ENCODE measurements at places on chromosomes 3 and 15. TPM values are rescaled to one million over a fixed set of nuclear protein-coding genes. Genes with fewer than 3 reads are reported as not detected.

The C3orf20 gene
- polyA plus RNA-seq, result 0.05 TPM

The RBP2 gene
- polyA plus RNA-seq, result not detected

The HTR3D gene
- polyA plus RNA-seq, result not detected

The C3orf80 gene
- polyA plus RNA-seq, result not detected

DNA sequence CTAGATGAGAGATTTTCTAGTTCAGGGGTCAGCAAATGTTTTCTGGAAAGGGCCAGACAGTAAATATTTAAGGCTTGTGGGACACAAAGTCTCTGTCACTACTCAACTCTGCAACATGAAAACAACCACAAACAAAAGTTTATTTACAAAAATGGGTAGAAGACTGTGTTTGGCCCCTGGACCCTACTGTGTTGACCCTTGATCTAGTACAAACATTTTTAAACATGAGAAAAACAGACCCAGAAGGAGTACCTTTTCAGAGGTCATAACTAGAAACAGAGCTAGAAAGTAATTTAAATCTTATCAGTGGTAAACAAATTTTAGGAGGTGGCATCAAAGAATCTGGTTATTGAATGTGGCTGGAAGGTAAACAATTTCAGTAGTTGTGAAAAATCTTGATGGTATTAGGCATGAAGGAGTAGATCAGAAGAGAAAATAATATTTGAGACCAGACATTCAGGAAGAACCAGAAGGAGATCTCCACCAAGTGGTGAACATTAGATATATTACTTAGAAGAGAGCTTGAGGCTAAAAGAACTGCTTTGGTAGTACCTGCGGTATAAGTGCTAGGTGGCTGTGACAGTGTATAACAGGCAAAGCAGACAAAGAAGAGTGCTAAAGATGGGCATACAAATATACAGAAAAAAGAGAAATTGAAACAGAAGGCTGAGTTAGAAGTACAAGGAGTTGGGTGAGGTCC lies 101.7 kb downstream of the NR1I2 start:
- H3K4me3 ChIP-seq, result no peak overlapping the region
- H3K4me1 ChIP-seq, result no peaks in the 10 kb centered on the region
- H3K36me3 ChIP-seq, result peaks cover under 1% of the 10 kb centered on the region
- DNase-seq, result no peak

- H3K4me1 ChIP-seq, result no peaks in the 10 kb centered on the region
- no peak overlapping the region for H3K4me3 ChIP-seq
Observed at GRCh38 chr3:98800401-98800800, 37.3 kb downstream of the ST3GAL6 start.

DNA sequence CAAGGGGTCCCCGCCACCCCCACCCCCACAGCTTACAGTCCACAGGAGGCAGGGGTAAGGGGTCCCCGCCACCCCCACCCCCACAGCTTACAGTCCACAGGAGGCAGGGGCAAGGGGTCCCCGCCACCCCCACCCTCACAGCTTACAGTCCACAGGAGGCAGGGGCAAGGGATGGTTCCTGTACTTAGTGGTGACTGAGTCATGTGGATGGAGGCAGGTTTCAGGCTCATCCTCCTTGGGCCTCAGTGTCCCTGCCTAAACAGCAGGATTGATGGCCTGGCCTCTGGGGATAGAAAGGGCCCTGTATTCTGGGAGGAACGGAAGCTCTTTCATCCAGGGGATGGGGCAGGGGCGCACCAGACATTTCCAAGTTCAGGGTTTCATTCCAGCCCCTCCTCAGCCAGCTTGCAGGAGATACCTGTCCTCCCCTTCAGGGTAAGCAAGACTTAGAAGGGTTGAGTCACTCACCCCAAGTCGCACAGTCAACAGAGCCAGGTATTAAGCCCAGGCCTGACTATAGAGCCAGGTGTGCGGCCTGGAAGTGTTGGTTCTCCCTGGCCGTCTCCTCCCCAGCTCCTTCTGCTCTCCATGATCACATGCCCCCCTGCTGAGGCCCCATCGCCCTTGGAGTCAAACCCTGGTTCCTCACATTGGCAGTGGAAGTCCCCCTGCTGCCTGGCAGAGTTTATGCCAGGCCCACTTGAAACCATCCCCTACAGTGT lies 12.5 kb downstream of the CSK start:
- H3K4me3 ChIP-seq, result no peak overlapping the region
- DNase-seq, result no peak
- no peaks in the 10 kb centered on the region for H3K27me3 ChIP-seq
- H3K36me3 ChIP-seq, result peaks cover 3% of the 10 kb centered on the region
- peaks cover 96% of the 10 kb centered on the region for H3K4me1 ChIP-seq
- peak overlapping the region; percentile 92 for H3K27ac ChIP-seq

- H3K36me3 ChIP-seq, result no peaks in the 10 kb centered on the region
- no peak overlapping the region for H3K27ac ChIP-seq
- no peaks in the 10 kb centered on the region for H3K27me3 ChIP-seq
Observed at GRCh38 chr3:84906065-84906464, 52.7 kb upstream of the CADM2 start.

DNA sequence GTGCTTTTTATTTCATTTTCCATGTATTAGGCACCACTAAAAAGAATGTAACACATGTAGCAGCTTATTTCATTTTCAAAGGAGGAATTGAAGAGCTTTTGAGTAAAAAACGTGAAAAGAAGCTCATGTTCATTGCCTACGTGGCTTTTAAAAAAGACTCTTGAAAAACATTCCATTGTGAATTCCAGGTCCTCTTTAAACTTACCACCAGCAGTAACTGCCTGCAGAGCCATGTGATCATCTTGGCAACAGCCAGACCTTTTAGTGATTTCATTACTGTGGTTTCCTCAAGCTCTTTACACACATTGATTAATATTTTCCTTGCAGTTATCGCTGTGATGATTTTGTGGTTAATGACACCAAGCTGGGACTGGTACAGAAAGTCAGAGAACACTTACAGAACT lies 43.8 kb upstream of the FBXL22 start:
- peaks cover 11% of the 10 kb centered on the region for H3K4me1 ChIP-seq
- no peak overlapping the region for H3K27ac ChIP-seq
- no peaks in the 10 kb centered on the region for H3K27me3 ChIP-seq
- no peak overlapping the region for H3K4me3 ChIP-seq

GRCh38 chr3:167783781-167784180 lies 48.3 kb downstream of the SERPINI1 start:
- no peak overlapping the region for H3K4me3 ChIP-seq
- H3K27ac ChIP-seq, result no peak overlapping the region
- no peaks in the 10 kb centered on the region for H3K27me3 ChIP-seq
- H3K4me1 ChIP-seq, result no peaks in the 10 kb centered on the region
- H3K36me3 ChIP-seq, result no peaks in the 10 kb centered on the region
- DNase-seq, result no peak

DNA sequence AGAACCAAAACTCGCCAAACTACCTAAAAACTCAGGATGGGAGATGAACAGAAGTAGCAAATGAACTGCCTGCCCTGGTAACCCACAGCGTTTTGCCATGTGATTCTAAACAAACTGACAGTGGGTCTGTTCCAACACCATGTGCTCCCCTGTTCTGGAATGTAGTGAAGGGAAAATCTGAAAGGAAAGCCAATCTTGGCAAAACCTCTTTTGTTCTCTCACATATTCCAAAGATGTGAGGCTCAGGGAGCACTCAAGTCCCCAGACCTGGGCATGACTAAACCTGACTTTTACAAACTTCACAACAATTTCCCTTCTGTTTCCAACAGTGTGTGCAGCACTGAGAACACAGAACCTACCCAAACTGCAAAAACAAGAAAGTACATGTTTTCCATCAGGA lies 116.1 kb downstream of the IMPG2 start:
- no peaks in the 10 kb centered on the region for H3K36me3 ChIP-seq
- H3K27me3 ChIP-seq, result no peaks in the 10 kb centered on the region
- no peaks in the 10 kb centered on the region for H3K4me1 ChIP-seq

DNA sequence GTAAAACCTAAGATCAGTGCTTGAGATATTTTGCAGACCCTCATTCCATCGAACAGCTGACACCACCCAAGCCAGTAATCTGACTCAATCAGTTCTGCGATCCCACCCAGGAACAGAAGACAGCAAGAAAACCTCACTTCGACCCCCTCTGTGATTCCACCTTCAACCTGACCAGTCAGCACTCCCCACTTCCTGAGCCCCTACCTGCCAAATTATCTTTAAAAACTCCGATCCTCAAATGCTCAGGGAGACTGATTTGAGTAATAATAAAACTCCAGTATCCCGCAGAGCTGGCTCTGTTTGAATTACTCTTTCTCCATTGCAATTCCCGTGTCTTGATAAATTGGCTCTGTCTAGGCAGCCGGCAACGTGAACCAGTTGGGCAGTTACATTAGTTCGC lies 25.7 kb upstream of the CLDN16 start:
- no peak overlapping the region for H3K4me3 ChIP-seq
- no peak for DNase-seq
- no peaks in the 10 kb centered on the region for H3K4me1 ChIP-seq
- no peaks in the 10 kb centered on the region for H3K27me3 ChIP-seq
- H3K27ac ChIP-seq, result no peak overlapping the region

GRCh38 chr15:99427210-99427609 lies 138.6 kb upstream of the MEF2A start:
- H3K27me3 ChIP-seq, result no peaks in the 10 kb centered on the region
- H3K4me1 ChIP-seq, result peaks cover 48% of the 10 kb centered on the region
- DNase-seq, result no peak
- H3K36me3 ChIP-seq, result no peaks in the 10 kb centered on the region
- H3K27ac ChIP-seq, result no peak overlapping the region
- H3K4me3 ChIP-seq, result no peak overlapping the region

DNA sequence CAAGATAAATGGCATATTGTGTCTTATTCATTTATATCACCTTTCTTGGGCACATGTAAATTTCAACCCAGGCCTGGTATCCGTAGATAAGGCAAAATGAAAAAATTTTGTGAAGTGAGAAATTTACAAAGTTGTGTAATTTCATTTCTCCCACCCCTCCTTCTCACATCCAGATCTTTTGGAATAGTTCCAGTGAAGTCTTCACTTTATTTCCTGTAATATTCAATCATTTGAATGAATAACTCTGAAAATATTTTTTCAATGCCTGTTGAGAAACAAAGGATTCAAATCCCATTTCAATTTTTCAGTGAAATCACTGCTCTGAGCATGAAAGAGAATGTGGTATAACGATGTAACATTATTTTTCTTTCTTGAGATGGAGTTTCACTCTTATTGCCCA lies 53.4 kb downstream of the BTLA start:
- H3K4me3 ChIP-seq, result no peak overlapping the region
- no peak for DNase-seq
- H3K27me3 ChIP-seq, result no peaks in the 10 kb centered on the region
- H3K4me1 ChIP-seq, result no peaks in the 10 kb centered on the region
- no peak overlapping the region for H3K27ac ChIP-seq
- H3K36me3 ChIP-seq, result no peaks in the 10 kb centered on the region

DNA sequence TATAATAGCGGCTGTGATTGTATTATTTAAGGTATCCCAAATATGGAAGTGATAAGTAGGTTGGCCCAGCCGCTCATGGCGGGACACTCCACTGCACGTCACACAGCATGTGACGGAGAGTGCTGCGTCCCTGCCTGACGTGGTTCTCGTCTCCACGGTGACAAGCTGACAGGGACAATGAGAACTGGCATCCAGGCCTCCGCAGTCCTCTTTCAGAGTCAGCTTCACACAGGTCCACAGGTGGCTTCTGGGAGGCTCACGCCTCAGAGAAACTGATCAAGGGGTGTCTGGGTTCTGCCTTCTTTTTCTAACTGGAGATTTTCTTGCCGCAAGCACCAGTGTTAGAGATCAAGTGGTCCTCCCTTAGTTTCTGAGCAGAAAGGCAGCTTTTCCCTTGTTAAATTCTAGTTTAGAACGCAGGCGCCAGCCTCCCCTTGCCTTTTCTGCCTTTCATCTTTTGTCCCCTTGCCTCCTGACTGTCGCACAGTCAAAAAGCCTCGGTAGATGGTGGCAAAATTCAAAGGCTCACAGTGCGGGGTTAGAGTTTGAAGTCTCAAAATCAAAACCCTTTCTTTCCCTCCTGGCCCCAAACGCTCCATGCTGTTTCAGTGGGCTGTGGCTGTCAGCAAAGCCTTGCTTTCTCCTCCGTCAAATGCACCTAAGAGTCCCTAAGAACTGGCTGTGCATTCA lies 120.9 kb downstream of the ATP10A start:
- DNase-seq, result no peak
- no peaks in the 10 kb centered on the region for H3K27me3 ChIP-seq
- H3K27ac ChIP-seq, result no peak overlapping the region

DNA sequence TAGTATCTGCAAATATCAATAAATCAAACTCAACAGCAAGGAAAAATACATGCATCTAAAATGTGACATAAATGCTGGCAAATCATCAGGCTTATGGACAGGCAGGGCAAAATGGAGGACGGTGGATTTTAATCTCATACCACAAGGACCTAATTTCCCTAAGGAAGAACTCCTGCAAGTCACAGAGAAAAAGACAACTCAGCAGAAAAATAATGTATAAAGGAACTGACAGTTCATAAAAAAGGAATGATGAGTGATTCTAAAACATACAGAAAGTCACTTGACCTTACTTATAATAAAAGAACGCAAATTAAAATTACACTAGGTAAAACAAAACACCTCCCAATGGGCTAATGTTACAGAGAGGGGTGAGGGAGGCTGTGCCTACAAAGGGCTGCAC lies 17.2 kb downstream of the TUBGCP5 start:
- peaks cover 15% of the 10 kb centered on the region for H3K36me3 ChIP-seq
- DNase-seq, result no peak
- no peak overlapping the region for H3K27ac ChIP-seq
- H3K4me1 ChIP-seq, result no peaks in the 10 kb centered on the region
- no peaks in the 10 kb centered on the region for H3K27me3 ChIP-seq

DNA sequence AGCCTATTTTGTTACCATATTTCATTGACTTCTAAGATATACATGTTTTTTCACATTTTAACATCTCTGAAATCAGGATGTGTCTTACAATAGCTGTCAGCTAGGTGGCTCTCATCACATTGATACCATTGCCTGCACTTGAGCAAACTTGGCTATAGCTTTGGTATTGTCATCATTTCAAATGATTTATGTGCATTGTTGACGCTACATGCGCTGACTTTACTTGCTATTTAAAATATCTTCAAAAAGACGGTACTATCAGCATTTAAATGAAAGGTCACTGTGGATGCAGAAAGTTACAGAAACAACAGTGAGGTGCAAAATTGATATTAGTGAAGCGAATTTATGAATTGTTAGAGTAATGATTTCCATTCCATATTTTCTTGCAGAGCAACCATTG lies 54.0 kb upstream of the ABHD2 start:
- H3K27me3 ChIP-seq, result no peaks in the 10 kb centered on the region
- H3K27ac ChIP-seq, result no peak overlapping the region
- no peak overlapping the region for H3K4me3 ChIP-seq
- peak; percentile 17 for DNase-seq
- no peaks in the 10 kb centered on the region for H3K4me1 ChIP-seq
